D721Med (cell line): ENCODE measurements at places on chromosomes 5 and 9.

DNA sequence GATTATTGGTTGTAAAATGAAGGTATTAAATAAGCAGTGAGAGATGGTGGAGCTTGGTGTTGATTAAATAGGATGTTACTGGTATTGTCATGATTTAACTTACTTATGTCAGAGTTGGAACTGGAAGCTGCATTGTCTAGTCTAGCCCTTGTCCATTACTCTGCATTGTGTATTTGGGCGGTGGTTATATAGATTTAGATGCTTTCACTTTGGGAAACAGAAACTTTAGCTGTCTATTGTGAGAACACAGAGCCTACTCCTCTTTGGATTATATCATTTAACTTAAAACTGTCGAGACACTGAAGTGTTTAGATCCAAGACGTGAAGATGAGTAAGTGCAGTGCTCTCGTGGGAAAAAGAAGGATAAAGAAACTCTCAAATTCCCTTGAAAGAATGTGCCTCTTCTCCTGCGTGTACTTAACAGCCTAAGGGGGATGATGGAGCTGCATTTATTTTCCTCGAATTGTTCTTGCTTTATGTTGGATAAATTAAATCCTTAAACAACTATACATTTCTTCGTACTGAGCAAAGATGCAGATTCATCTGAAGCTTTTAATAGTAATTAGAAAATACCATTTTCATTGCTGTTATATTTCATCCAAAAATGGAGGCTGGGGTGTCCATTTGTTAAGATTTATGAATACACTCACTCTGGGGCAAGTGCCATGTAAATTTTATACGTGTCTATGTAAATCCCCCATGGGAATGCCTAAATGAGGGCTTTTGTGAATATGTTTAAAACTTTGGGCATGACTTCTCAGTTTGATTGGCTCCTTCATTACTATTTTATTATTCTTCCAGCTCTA is 21.6 kb downstream of the FBXL7 start:
- DNase-seq: no peak

DNA sequence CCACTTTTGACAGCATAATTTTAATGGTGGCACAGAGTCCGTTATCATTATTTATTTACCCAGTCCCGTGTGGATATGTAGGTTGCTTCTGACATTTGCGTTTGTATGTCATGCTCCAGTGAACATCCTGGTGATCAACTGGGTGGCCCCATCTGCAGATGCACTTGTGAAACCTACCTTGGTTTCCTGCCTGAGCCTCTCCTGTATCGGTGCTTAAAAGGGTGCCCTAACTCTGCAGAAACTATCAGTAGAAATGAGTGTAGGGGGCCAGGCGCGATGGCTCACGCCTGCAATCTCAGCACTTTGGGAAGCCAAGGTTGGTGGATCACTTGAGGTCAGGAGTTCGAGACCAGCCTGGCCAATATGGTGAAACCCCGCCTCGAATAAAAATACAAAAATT is 92.1 kb upstream of the IER5L start:
- DNase-seq: no peak

GRCh38 chr5:172093559-172093958 is 87.1 kb upstream of the FBXW11 start:
- DNase-seq: no peak

DNA sequence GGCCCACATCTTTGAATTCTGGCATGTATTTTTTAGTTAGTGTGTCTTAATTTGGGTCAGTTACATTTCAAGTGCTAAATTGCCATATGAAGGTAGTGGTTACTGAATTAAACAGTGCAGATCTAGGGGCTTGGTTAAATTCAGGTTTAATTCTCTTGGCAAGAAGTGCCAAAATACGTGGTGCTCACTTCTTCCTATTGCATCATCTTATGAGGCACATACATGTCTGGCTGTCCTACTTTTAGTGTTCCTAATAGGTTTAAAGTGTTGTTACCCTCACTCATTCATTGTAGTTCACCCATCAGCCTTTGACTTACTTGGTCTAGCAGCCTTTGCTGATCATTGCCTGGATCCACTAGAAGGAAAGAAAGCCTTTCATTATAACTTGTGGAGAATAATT is 59.5 kb downstream of the RPS6 start:
- DNase-seq: no peak
